GM03348 (cell line): ENCODE measurements at places on chromosomes 12 and 14.

- DNase-seq: no peak
Measured at GRCh38 chr12:98058213-98058612, 457.2 kb upstream of the TMPO start.

- DNase-seq: no peak
Measured at GRCh38 chr14:76186308-76187027, 34.7 kb downstream of the GPATCH2L start.

DNA sequence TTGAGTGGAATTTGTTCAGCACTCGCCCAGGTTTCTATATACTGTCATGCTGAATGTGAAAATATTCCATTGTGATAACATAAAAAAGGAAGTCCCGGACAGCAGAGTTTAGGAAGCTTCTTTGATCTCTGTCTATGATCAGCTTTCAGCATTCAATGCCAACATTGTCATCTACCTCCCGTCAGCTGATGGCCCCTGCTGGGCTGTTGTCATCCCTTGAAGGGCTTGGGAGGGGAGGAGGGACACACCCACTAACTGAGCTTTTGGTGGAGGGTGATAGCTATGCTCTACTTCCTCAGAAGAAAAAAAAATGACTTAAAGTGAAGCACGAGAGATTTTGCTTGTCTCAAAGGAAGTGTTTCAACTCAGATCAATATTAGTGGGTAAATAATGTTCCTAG is 4.7 kb upstream of the KRT77 start:
- DNase-seq: no peak

- DNase-seq: no peak
Measured at GRCh38 chr14:40213701-40214100, 781.5 kb upstream of the FBXO33 start.

GRCh38 chr12:132296063-132296462 is 33.3 kb downstream of the GALNT9 start:
- no peak for DNase-seq

- no peak for DNase-seq
Measured at GRCh38 chr12:110732572-110732971, 10.1 kb downstream of the PPP1CC start.

GRCh38 chr14:71554323-71554722 is 377.9 kb upstream of the RGS6 start:
- DNase-seq: no peak

GRCh38 chr14:64509036-64509435 is 4.5 kb downstream of the ZBTB1 start:
- no peak for DNase-seq

DNA sequence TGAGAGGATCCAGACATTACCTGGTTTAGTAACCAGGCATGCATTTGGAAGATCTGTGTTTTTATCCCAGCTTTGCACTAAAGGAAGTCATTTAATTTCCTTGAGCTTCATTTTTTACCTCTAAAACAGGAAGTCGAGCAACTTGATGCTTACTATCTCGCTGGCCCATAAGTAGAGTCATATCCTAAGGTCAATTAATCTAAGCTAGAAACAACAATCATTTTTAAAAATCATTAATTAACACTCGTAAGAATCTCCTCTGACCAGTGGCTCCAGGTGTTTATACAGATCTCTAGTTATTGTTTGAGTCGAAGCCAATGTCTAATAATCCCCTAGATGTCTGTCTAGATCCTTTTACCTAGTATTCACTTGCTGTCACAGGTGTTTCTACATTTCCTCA is 355.8 kb upstream of the DCN start:
- no peak for DNase-seq
